NCI-H1105 (cell line): ENCODE measurements at places on chromosomes 3 and 15.
A peak's percentile ranks its signal among the peaks of the same experiment; 100 is the strongest.

DNA sequence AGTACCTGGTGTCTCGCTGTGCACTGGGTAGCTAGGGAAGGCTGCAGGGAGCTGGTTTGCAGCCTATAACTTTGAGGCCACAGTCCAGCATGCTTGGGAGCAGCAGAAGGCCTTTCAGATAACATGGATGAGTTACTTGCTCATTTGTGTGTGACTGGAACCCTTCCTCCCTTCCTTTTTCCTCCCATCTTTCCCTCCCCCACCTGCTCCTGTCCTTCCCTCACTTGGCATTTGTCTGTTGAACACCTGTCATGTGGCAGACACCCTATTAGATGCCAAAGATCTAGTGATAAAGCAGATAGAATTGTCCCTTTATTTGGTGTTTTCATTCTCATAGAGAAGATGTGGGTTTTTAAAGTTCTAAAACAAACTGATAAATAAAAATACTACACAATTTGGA is 71.6 kb downstream of the LRTM1 start:
- DNase-seq = no peak

DNA sequence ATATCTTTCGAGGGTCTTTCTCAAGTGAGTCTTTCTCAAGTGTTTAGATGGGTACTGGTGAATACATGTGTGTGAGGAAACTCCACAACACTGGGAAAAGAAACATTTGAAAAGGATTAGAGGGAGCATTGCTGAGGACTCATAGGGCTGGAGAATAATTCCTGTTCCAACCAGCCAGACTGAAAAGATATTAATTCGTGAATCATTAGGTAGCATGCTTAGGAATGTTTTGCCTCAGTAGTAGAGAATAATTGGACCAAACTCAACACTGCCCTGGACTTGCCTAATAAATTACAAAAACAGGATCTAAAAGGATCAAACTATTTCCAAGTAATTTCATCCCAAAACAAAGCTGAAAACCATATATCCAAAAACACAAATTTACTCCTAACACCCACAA is 17.3 kb downstream of the PP2D1 start:
- DNase-seq = no peak

DNA sequence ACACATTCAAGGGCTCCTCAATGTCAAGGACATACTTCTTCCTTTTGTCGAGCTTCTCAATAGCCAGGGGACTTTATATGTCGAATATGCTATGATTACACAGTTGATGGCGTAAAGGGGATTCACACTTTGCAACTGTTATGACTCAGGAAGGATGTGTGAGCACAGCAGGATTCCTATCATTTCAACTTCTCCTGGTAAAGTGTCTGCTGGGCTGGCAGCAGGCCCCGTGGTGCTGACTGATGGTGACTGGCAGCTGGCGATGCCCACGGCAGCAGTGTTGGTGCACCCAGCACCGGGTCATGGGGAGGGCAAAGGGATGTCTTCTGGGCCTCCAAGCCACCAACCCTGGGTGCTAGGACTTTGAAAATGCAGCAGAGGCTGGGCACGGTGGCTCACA is 44.8 kb upstream of the GNB5 start:
- no peak for DNase-seq

DNA sequence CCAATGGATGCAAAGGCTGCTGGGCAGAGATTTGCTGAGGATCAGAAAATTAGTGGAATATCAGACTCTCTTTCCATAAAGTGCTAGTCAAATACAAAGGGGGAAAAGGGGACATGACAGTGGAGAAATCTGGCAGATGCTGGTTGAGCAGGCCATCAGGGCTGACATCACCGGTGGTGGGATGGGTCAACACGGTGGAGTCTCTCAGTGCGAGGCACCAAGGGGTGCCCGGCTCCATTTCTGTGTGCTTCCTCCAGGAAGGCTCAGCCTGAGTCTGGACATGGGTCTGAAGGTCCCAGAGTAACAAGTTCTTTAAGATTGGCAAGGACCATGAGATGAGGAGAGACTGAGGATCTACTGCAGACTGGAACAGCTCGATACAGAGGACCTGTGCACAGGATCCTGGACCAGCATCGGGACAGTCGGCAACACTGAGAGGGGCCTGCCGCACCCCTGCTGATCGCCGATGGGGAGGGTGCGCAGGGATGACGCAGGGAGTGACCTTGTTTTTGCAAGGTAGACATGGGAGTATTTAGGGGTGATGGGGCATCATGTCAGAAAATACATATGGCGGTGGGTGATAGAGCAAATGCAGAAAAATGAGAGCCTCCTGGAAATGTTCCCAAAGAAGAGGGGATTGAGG is 92.7 kb downstream of the SEC22A start:
- no peak for DNase-seq

- no peak for DNase-seq
Measured at GRCh38 chr15:85672332-85673084, 122.2 kb downstream of the KLHL25 start.

DNA sequence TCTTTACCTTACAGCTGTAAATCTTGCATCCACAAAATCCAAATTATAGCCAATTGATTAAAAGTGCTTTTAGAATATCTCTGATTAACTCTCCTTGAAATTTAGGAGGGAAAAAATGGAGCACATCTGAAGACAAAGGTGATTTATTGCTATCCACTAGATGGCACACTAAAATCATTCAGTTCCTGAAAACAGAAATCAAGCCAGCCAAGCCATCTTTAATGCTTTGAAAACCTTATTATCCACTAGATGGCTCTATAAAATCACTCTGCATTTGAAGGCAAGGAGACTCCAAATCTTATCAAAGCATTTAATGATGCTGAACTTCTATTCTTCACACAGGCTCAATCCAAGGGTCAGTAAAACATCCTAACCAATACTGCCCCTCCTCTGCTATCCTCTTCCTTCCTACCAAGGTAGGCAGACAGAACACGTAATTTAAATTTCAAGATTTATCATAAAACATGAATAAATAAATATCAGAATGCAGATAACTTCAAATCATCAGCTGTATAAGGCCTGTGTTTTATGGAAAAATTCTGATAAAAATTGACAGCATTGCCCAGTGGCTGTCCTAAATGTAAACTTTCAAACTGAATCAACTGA is 48.4 kb downstream of the GOLIM4 start:
- DNase-seq = peak; percentile 92

DNA sequence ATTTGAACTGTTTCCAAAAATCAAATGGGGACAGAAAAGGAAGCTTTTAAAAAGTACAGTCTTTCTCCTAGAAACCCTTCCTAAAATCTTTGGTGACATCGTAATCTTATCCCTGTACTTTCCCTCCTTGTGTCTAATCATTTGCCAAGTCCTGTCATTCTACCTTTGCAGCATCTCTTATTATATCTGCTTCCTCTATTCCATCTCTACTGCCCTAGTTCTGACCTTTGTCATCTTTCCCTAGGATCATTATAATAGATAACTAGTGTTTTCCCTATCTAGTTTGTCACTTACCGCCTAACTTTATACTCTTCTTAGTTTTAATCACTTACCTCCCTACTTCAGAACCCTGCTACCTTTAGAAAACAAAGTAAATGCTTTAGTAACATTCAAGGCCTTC is 11.6 kb downstream of the USP8 start:
- DNase-seq = no peak

DNA sequence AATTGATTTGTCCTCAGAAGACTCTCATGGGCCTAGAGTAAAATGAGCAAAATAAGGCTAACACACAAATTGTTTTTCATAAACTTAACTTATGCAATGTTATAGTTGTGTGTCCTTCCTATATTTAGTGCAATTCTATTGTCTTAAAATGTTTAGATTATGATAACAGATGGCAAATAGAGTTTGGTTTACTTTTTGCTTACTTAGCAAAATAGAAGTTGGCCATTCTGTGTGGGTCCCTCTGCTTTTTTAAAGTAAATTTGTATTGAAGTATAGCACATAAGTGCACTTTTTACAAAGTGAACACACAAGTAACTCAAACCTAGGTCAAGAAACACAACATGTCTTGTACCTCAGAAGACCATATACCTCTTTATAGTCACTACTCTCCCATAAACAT is 150.6 kb upstream of the RARB start:
- DNase-seq = no peak

DNA sequence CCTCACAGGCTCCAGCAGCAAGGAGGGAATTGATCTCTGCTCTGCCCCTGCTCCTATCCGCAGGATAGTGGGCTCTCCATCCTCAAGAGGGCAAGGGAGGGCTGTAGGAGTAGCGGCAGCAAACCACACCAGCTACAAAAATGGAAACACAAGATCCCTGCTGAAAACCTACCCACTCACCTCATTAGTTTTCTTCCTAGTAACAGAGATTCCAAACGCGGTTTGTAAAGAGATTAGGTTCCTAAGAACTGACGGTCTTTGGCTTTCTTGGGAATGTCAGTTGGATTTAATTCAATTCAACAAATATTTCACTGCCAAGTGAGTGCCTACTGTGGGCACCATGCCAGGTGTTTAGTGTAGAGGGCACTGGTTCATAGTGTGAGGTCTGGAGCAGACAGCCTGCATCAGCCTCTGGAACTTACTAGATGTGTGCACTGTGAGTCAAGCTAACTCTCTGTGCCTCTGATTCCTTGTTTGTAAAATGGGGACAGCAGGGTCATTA is 84.7 kb downstream of the MRPL46 start:
- no peak for DNase-seq

- peak; percentile 85 for DNase-seq
Measured at GRCh38 chr3:128383316-128384235, 83.1 kb downstream of the DNAJB8 start.

GRCh38 chr3:112119962-112120836 is 12.8 kb downstream of the GCSAM start:
- DNase-seq = no peak

- DNase-seq = no peak
Measured at GRCh38 chr15:83695246-83695645, 41.3 kb downstream of the ADAMTSL3 start.

DNA sequence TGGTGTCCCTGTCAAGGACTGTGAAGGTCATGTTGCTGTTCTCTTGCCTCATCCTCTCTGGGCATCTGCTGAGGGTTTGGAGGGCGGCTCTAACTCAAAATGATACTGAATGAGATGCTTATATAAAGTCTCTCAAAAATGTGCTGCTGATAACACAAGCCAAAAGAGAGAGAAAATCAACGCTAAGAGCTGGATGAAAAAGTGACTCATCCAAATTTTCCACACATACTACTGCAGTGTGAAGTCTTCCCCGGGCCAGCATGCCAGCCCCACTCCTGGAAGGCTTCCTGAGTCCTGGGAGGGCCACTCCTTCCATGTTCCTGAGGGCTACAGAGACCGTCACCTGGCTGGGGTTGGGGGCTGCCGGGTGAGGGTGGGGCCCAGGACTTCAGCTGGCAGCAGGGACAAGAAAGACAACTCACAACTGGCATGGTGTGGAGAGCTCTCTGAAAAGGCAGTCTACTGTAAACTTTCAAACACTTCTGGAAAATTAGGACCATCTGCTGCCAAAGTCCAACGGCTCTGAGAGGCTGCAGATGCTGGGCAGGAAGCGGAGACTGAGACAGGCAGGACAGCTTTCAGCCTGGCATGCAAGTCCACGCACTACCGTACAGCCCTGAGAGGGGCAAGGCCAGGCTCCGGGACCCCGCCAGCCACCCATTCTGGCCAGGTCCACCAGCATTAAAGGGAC is 200.3 kb downstream of the ADAMTS17 start:
- no peak for DNase-seq

GRCh38 chr3:161423911-161424522 is 52.7 kb upstream of the SPTSSB start:
- DNase-seq = peak; percentile 46

GRCh38 chr3:181726351-181727330 is 14.9 kb downstream of the SOX2 start:
- no peak for DNase-seq

- DNase-seq = no peak
Measured at GRCh38 chr3:12107071-12107713, 51.5 kb downstream of the TIMP4 start.

GRCh38 chr15:79373113-79373512 is 59.0 kb upstream of the MINAR1 start:
- DNase-seq = no peak

- no peak for DNase-seq
Measured at GRCh38 chr3:133655731-133656515, 5.8 kb downstream of the TOPBP1 start.

GRCh38 chr15:77852241-77853007 is 219.7 kb upstream of the LINGO1 start:
- no peak for DNase-seq

DNA sequence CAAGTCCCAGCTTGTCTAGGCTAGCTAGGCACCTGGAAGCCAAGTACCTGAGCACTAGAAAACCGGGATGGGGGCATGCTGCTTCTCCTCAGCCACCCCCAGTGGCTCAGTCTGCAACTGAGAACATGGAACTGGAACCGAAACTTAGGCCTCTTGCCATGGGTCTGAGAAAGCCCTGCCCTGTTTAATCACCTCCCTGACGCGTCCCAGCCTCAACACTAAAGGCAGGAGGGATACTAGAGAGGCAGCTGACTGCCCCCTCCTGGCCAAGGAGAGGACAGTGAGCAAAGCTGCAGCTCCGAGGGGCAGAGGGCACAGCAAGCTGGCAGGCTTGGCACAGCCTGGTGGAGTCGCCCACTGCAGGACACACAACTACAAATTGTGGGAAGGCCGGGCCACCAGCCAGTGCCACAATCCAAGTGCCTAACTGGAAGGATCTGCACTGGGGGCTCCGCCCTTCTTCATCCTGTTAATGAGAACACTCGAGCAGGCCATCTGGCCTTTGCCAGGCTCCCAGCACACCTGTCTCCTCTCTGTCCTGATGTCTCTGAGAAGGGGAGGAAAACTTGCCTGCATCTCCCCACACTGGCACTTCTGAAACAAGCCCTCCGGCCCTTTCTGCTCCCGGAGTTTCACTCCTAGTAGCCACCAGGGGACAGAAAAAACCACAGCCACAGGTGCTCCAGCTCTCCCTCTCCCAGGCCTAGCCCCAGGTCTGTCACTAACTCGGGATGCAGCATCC is 53.7 kb downstream of the BDH1 start:
- no peak for DNase-seq

DNA sequence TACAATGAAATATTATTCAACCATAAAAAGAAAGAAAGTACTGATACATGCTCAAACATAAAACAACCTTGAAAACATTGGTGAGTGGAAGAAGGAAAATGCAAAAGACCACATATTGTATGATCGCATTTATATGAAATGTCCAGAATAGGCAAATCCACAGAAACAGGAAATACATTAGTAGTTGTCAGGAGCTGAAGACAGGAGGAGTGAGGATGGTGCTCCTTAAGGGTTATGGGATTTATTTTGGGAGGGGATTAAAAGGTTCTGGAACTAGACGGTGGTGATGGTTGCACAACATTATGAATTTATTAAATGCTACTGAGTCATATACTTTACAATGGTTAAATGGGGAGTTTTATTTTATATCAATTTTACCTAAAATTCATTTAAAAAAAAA is 12.1 kb upstream of the MAGI1 start:
- DNase-seq = no peak

DNA sequence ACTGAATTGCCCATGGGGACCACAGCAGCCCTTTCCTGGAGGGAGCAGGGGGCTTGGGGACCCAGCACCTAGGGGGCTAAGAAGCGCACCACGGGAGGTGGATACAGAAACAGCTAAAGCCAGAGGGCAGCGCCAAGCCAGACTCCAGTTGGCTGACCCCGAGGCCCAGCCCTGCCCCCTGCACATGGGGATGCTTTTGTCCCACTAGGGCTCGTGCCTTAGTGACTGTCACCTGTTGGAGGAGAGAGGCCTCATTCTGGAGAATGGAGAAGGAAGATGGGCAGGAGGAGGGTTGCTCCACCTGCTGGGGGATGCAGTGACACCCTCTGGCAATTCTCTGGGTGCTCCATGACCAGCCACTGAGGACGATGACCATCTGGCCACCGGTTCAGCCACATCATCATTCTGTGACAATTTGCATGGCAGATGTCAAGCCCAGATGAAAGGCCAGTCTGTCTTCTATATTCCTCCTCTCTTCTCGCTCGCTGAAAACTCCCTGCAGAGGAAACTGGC is 167.8 kb upstream of the TLE3 start:
- no peak for DNase-seq
